ENCODE measurements at places on chromosomes 16 and 17.

DNA sequence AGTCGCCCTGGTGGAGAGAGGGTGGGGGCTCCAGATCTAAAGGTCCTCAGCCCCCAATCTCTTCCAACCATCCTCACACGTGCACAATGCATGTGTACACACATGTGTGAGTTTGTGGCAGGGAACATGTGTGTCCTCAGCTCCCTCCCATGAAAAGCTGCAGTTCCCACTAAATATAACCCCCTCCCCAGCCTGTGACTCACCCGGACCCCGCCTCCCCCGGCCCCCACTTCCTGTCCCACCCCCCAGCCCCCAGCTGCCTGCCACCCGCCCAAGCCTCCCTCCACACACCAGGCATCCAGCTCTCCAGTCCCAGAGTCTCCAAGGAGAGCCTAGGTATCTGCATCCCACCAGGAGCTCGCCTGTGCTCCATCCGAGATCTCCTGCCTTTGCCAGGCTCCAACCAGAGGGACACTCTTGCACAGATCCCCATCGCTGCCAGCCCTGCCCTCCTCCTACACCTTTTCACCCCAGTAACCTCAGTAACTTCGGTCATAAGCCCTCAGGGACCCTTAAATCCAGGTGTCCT lies 3.9 kb downstream of the DLG4 start:
- DNase-seq = no peak

GRCh38 chr16:29972500-29972899 lies 1.2 kb upstream of the TAOK2 start:
- no peak for DNase-seq

GRCh38 chr17:17934214-17934613 lies 38.0 kb downstream of the TOM1L2 start:
- no peak for DNase-seq

DNA sequence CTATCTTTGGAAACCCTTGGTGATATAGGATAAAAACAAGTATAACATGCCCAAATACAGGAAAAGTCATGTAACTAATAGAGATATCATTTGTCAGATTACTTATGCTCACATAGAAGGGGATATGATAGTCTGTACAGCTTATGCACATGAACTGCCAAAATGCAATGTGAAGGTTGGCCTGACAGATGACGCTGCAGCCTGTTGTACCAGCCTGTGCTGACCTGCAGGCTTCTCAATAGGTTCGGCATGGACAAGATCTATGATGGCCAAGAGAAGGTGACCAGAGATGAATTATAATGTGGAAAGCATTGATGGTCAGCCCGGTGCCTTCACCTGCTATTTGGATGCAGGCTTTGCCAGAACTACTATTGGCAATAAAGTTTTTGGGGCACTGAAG lies 12.7 kb downstream of the WFIKKN2 start:
- no peak for DNase-seq

Data from vagina (tissue), 2 donors.